ENCODE measurements at places on chromosomes 1 and 21.

- no peak for DNase-seq
These were observed 505 bp downstream of the ENTREP3 start for GRCh38 chr1:155254714-155255242.

- no peak for DNase-seq
These were observed 34.5 kb downstream of the NTNG1 start for GRCh38 chr1:107175102-107175909.

- DNase-seq, result no peak
These were observed 96.6 kb downstream of the LMX1A start for GRCh38 chr1:165259706-165260428.

GRCh38 chr1:164726235-164726634 lies 167.3 kb downstream of the PBX1 start:
- no peak for DNase-seq

DNA sequence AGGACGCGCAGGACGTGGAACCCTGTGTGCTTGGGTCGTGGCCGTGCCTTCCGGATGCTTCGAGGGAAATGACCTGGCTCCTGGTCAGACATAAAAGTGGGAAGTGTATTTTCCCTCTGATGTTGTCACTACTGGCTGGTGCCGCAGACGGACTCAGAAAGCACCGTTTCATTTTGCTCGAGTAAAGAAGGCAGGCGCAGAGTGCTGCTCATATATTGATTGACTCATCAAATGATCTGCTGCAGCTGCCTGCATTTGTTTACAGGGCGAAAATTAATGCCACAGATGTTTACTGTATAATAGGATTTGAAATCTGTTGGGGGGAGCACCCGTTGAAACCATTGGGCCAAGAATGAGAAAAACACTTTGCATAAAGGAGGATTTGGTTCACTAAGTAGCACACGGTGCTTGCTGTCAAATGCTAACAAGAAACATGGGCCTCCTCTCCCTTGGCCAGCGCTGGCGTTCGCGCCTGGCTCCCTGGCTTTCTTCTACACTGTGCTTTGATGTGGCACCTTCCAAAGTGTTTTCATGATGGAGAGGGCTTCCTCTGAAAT lies 365.5 kb downstream of the CAMTA1 start:
- no peak for DNase-seq

DNA sequence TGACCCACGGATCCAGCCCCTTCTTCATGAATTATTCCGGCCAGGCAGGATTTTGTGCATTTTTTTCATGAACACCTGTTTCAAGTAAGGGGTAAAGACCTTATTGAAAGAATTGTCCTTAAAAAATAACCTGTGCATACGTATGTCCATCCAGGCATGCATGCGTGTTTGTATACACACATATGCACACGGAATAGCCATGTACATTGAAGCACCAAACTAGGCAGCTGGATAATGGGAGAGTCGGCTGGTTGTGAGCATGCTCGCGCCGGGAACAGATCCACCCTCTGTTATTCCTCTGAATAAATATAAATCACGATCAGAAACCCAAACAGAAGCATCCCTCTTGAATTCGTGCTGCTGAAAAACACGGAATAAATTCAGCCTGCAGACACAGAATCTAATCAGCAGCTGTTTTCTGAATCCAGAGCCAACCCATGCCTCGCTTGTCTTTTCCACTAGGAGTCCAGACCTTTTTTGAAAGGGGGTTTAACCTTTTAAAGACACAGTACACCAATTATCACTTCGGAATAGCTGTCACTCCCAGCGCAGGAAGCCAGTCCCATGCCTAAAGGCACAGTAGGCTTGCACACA lies at the start of gene HIVEP3:
TSS of gene HIVEP3 (minus strand) at position 473 of the 594 bp plus-strand sequence.
- DNase-seq, result no peak

GRCh38 chr1:92495392-92496063 lies 8.8 kb upstream of the GFI1 start:
- no peak for DNase-seq

DNA sequence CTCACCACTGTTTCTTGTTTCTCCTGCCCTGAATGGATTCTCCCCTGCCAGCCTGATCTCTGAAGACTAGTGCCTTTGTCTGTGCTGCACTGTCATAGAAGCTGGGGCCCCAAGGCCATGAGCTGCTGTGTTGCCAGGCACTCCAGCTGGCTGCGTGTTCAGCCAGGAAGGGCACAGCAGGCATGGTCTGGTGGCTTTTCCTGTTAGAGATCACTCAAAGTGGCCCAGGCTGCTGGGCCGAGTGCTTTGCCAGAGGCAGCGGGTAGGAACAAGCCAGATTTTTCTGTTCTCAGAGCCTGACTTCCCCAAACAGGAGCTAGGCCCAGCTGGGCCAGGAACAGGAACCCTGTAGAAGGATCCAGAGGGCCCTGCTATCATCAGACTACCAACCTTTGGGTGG lies 5.2 kb downstream of the ADPRS start:
- no peak for DNase-seq

GRCh38 chr21:32886339-32886738 lies 114.8 kb upstream of the PAXBP1 start:
- peak; percentile 16 for DNase-seq

DNA sequence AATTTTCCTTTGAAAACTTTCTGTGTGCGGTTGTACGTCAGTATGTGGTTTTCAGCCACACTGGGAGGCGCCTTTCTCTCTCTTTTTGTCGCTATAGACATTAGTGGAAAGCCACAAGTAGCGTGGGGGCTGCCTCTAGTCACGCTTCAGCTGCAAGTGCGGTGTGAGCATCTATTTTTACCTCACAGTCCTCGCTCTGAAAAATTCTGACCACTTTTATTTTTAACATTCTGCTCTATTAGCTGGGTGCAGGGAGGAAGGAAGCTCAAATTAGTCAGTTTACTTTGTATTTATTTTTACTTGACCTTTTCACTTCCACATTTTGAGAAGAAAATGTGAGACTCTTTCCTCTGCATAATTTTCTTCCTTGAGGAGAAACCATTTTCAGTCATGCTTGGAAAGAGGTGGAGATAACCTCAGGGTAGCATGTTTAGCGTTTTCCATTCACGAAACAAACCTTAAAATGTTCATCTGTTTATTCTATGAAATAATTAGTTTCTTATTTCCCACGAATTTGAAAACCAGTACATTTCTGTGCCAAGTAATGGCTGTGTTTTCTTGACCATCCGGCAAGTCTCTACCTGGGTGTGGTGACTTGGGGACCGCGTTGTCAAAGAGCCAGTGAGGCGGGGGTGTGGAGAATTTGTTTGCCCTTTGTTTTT lies 35.6 kb downstream of the ADARB1 start:
- peak; percentile 42 for DNase-seq

DNA sequence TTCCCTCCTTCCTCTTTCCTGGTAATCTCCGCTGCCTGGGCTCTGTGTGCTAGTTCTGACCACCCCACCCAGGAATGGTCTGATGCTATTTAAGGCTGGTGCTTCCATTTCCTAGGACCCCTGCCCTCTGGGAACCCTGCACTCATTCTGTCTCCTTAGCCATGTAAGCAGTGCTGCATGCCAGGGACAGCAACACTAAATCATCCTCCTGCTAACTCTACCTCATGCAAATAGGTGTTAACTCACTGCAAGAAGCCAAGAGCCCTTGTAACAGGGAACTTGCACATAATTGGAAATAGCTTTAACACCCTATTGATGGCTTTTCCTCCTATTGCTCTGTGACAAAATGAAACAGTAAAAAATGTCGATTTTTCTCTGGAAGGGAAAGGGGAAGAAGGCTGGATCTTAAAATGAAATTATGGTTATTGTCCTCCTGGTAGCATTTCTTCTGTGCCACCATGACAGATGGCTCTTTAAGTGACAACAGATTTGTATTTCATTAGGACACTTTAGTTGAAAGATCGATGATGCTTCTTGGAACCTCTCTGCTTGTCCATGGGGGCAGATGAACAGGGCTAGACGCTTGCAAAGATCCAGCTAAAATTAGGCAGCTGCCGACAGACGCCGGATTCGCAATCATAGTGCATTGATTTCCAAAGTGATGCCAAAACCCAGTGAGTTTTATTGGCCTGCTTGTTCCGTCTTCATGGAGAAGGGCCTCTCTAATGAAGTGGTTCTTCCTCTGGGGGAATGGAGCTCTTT lies 551.7 kb downstream of the MATN1 start:
- DNase-seq, result no peak

GRCh38 chr1:29388884-29389283 lies 152.6 kb downstream of the PTPRU start:
- no peak for DNase-seq

DNA sequence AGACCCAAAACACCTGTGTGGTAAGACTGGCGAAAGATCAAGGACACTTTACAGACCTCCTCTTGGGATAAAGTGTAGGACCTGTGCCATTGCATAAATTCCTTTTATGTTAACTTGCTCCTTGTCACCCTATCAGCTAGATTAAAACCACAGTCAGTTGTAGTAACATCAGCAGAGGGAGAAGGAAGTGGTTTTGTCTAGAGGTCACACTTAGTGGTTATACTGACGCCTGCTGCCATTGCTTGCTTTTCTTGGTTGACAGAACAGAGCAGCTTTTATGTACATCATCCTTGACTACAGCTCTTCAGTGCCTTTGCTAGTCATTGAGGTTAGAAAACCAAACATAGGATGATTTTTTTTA lies 101.4 kb downstream of the PBX1 start:
- no peak for DNase-seq

DNA sequence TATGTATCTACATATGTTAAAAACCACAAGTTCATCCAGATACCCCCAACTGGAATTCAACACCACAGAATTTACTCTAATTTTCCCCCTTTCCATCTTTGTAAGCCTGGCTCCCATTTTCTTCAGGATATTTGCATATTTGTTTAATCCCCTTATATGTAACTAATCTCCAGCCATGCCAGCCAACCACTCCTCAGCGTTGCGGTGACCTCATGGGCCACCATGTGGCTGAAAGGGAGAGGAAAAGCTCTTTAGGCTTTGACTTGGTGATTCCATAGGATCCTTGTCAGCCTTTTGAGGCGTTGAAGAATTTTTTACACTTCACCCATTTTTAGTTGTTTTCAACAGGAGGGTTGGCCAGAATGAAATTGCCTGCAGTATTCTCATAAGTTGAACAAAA lies 10.0 kb downstream of the CLDN19 start:
- DNase-seq, result no peak

DNA sequence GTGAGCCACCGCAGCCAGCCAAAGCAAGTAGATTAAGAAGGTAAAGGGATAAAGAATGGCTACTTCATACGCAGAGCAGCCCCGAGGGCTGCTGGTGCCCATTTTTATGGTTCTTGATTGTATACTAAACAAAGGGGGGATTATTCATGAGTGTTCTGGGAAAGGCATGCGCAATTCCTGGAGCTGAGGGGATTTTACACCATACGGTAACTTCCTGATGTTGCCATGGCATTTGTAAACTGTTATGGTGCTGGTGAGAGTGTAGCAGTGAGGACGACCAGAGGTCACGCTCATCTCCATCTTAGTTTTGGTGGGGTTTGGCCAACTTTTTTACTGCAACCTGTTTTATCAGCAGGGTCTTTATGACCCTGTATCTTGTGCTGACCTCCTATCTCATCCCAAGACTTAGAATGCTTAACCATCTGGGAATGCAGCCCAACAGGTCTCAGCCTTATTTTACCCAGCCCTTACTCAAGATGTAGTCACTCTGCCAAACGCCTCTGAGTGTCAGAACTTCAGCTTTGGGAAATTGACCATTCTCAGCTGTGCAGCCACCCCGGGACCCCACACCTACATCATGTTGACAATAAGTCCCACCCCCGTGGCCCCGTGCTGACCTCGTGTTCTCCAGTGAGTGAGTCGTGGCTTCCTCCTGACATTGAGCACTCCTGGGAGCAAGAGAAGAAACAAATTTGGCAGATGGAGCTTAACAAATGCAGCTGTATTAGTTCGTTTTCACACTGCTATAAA lies 149.4 kb upstream of the COL6A1 start:
- no peak for DNase-seq

- no peak for DNase-seq
These were observed 32.2 kb downstream of the C8B start for GRCh38 chr1:56933606-56934005.

DNA sequence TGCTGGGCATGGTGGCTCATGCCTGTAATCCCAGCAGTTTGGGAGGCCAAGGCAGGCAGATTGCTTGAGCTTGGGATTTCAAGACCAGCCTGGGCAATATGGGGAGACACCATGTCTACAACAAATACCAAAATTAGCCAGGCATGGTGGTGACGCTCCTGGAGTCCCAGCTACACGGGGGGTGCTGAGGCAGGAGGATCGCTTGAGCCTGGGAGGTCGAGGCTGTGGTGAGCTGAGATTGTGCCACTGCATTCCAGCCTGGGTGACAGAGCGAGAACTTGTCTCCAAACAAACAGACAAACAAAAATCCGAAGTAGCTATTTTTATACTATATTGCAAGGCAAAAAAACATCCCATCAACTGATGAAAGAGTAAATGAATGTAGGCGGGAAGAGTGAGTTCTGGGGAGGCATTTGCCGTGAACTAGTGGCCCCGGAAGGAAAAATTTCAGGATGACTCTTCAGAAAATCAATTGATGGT lies 40.6 kb downstream of the NCMAP start:
- DNase-seq, result no peak

- DNase-seq, result no peak
These were observed 1012.7 kb downstream of the ADGRL2 start for GRCh38 chr1:82813386-82813785.

DNA sequence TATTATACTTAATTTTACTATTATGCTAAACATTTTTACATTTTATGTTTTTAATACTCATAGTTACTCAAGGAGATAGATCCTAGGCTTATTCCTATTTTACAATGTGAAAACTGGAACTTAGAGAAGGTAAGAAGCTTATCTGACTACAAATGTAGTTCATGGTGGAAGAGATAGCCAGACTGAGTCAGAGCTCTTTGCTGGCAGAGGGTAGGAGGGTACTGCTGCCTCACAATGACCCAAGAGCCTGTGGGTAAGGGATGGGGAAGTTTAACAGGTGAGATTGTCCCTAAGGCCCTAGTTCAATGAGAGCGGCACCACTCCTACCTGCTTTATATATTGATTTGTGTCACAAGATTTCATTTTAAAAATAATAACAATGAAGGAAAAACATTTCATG lies 34.1 kb upstream of the NEK7 start:
- DNase-seq, result no peak

DNA sequence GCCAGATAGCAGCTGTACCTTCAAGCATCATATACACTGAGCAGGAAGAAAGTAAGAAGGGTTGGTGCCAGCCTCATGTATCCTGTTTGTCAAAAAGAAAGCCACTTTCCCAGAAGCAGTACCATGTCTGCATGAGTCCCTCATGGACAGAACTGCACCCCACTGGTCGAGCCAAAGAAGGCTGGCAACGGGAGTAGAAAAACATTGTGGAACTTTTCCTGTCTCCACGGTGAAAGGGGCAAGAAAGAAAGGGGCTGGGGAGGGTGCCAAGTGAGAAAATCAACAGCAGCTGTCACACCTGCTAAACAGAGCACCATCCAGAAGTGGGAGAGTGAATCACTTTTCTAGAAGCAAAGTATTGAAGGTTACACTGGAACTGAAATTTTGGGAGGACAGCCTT lies 621.7 kb downstream of the LMO4 start:
- DNase-seq, result no peak

- DNase-seq, result no peak
These were observed 1563.2 kb downstream of the KCNT2 start for GRCh38 chr1:195045072-195045471.

DNA sequence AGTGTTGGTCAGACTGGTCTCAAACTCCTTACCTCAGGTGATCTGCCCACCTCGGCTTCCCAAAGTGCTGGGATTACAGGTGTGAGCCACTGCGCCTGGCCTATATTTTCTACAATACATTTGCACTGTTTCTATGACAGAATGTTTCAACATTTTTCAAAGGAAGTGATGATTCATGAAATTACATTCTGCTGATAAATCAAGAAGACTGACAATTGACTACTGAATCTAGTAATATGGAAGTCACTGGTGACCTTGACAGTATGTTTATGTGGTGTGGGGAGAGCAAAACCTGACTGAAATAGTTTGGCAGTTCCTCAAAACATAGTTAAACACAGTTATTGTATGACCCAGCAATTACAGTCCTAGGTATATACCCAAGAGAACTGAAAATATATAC lies 18.1 kb downstream of the LRIF1 start:
- no peak for DNase-seq
